ENCODE measurements at places on chromosomes 6 and 20.
A peak's percentile ranks its signal among the peaks of the same experiment; 100 is the strongest.

- DNase-seq, result no peak
These were observed 6.5 kb upstream of the NCOA6 start for GRCh38 chr20:34831936-34832335.

DNA sequence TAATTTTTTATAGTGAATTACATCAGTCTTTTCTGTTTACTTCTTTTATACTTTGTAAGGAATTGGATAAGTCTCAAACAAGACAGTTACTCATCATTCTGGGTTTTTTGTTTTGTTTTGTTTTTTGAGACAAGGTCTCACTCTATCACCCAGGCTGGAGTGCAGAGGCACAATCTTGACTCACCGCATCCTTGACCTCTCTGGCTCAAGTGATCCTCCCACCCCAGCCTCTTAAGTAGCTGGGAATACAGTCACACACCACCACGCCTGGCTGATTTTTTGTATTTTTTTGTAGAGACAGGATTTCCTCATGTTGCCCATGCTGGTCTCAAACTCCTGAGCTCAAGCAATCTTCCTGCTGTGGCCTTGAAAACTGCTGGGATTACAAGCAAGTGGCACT lies 524.3 kb downstream of the EYS start:
- DNase-seq, result no peak

DNA sequence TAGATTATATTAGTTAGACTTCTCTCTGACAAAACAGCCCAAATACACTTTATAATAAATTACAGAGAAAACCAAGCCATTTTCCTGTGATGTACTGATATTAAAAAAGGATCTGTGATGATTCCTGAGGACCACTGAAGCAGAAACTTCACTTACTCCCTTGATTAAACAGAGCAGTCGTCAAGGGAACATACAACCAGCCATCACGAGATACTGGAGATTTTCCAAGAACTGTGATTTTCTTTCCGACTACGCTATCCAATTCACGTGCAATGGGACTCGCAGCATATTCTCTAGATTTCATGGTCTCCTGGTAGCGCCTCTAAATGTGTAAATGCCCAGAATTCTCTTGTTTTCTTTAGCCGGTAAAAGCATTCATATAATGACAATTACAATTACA lies 377.4 kb downstream of the PHF3 start:
- DNase-seq, result no peak

GRCh38 chr6:28775052-28775376 lies 148.8 kb downstream of the TRIM27 start:
- DNase-seq, result no peak

DNA sequence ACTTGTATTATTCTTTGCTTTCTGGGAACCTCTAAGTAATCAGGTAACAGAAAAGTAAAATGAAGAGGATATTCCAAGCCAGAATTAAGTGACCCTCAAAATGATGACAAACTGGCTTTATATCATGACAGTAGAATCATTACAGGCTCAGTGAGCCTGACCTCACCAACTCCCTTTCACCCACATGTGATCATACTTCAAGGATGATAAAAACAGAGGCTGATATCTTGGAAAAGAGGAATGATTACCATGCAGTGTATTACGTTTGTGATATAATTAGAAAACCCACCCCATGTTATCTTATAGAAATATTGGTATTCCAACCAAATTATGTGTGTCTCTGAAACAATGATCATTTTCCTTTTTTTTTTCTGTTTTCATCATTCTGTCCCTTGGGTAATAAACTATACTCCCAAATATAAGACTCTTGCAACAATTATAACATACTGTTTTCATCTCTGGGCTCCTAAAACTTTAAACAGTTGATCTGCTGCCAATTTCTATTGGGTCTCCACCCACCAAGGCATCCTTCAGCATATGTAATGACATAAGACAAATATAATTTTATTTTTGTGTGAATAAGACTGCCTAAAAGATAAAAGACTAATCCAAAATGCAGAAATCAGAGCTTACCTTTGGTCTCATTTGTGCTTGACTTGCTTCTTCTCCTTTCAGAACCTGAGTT lies 115.7 kb downstream of the DST start:
- no peak for DNase-seq

DNA sequence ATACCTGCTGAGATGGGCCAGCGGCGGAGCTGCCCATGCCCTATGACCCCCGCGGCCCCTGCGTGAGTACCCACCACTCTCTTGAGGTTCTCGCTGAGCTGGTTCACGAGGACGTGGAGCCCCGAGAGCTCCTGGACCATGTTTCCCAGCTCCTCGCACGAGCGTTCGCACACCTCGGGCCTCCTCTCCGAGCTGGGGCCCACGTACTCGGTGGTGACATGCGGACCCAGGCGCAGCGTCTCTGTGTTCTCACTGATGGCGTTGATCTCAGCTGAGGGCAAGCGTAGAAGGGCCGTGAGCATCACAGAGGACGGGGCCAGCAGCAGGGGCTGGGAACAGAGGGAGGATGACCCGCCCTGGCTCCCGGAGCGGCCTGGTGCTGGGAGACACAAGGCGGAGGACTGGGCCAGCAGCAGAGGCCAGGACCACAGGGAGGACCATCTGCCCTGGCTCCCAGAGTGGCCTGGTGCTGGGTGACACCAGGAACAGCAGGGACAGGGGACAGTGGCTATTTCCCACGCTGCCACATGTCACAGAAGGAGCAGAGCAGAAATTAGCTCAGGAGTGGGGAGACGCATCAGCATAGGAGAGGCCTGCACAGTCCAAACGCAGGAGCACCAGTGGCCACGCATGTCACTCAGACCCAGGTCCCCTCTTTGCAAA lies 11.8 kb downstream of the THBS2 start:
- DNase-seq, result no peak

DNA sequence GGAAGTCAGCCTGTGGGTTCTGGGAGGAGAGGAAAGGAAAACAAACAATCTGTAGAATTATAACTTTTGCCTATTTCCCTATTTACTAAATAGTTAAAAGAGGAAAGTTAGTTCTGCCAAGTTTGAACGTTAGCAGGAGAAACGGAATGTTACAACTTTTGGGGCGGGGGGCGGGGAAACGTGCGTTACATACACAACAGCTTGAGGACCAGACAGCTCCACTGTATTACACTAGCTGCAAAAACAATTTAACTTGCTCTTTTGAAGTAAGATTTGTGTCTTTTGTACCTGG lies 498 bp upstream of the PRDM1 start:
- DNase-seq, result no peak

- no peak for DNase-seq
These were observed 374.5 kb downstream of the TAF4 start for GRCh38 chr20:61690993-61691838.

- no peak for DNase-seq
These were observed 23.7 kb upstream of the SIRT5 start for GRCh38 chr6:13550656-13551055.

DNA sequence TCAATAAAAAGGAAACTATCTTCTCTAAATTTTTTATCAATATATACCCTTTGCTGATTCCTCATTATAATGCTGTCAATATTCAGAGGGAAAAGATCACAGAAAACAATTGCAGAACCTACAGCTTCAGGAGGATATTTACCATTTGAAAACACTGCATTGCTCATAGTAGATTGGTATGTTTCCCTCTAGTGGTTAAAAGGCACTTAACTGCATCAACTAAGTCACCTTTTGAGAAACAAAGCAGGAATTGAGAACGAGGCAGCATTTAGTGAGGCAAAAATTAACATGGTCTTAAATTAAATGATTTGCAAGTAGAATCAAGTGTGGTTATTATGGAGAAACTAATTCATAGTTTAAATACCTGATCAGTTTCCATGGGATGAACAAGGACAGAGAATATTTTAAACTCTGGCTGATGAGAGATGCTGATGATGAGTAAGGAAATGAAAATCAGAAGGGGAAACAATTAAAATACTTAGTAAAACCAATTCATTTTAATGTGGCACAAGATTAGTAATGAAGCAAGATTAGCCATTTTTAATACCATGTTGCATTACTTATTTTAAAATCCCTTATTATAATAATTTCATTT lies 642.1 kb downstream of the EPHA7 start:
- DNase-seq, result no peak

DNA sequence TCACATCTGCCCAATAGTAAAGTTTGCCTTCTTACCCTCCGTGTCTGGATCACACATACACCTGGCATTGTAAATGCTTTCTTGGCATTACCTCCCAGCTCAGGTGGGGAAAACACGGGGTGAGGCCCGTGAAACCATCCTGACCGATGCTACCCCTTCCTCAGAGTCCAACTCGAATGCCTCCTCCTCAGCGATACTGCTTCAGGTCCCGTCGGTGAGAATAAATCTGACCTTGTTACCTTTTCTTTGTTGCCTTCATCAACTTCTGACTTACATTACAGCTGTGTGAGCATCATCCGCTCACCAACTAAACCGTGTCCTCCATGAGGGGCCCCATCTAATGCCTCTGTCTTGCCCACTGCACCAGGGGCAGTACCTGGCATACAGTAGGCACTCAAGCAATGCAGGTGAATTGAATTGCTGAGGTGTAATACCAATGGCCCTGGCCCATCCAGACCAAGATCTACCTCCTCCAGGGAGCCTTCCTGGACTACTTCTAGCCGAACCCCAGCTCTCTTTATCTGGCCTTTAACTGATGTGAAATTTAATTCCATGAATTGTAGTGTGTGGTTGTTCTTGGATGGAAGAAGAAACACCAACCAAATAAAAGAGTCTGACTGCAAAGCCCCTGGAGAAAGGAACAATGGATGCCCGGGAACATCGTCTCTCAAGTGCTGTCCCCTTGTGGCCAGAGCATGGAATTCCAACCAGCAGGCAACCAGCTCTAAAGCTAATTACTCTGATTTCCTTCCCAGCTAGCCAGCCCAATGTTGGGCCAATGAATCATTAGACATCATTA lies 141.5 kb downstream of the ANKRD60 start:
- no peak for DNase-seq

GRCh38 chr6:148328876-148329555 lies 13.6 kb upstream of the SASH1 start:
- no peak for DNase-seq

GRCh38 chr20:56460459-56460858 lies 8.0 kb upstream of the RTF2 start:
- DNase-seq, result no peak

DNA sequence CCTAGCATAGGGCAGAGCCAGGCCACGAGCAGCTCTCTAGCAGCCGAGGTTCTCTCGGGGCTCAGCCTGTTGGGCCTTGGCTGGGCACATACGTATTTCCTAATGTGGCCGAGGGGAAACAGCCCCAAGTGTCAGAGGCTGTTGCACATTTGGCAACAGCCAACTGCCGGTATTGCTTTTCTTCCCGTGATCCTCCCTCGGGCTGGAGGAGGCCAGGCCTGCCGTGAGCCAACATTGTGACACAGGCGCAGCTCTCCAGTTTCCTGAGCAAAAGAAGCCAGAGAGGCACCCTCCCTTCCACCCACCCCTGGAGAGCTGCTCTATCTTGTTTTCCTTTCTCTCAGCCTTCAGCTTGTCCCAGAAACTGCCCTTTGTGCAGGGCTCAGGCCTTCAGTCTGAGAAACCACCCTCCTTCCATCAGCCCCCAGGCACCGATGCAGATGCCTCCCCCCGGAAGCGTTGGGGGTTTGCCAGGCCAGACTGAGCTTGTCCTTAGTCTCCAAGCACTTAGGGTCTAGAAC lies 5.1 kb upstream of the BPI start:
- DNase-seq, result peak; percentile 83

GRCh38 chr6:51934098-51934497 lies 153.3 kb downstream of the PKHD1 start:
- DNase-seq, result no peak

- no peak for DNase-seq
These were observed 608.0 kb downstream of the COL12A1 start for GRCh38 chr6:74597840-74598239.

DNA sequence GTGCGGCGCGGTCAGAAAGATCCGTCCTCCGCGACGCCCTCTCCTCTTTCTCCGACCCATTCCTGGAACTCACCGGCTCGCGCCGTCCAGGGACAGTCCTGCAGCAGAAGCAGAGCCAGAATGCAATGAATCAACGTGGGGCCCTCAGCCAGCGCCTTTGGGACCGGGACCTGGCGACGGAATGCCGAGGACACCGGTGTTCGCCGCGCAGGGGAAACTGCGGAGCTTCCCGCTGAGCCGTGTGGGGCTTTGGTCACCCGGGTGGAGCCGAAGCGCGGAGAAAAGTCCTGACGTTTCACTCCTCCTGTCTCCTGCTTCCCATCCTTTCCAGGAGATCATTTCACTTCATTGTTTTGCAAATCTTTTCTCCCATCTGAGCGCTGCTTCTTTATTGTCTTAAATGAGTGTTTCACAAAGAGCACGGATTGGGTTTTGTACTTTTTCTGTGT lies 26.5 kb downstream of the ULBP1 start:
- DNase-seq, result no peak

GRCh38 chr6:45175272-45175671 lies 152.9 kb upstream of the RUNX2 start:
- DNase-seq, result no peak

- DNase-seq, result no peak
These were observed 4.8 kb downstream of the GMNN start for GRCh38 chr6:24779416-24780016.

GRCh38 chr20:50737352-50737751 lies 6.0 kb downstream of the PARD6B start:
- no peak for DNase-seq

DNA sequence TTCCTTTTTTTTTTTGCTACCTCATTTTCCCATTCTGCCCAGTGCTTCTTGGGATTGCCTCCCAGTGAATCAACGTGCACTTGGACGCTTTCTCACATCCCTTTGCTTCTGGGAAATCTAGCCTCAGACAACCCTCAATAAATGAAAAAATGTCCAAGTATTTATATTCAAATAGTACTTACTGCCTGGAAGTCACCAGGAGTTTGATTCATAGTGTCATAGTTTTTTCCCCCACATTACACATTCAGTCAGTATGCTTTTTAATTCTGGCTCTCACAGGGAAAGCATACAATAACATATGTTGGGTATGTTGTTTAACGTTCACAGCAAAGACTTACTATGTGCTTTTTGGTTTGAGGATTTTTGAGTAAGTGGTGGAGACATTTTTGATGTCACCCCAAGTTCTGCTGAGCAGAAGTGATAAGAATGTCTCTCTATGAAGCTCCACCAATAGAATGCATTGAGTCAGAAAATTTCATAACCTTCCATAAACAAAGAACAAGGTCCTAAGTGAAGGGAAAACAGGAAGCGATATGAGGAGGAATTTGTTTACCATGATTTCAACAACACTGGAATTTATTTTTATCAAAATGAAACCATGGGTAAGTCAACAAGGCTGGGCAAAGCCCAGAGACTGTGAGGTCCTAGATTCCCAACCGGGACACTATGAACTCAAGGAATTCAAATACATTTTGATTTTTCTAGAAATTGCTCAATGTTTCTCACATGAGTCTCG lies 301.2 kb upstream of the BMP2 start:
- no peak for DNase-seq
